HCEC 1CT (cell line): ENCODE measurements at places on chromosomes 1 and 21.
A peak's percentile ranks its signal among the peaks of the same experiment; 100 is the strongest.

- no peak for DNase-seq
These were observed 1.0 kb upstream of the SYNJ1 start for GRCh38 chr21:32728848-32729247.

- DNase-seq: no peak
These were observed 24.6 kb upstream of the PLA2G2C start for GRCh38 chr1:20210736-20211460.

- no peak for DNase-seq
These were observed 578.4 kb upstream of the NCAM2 start for GRCh38 chr21:20419772-20420171.

- DNase-seq: no peak
These were observed 44.6 kb upstream of the LYST start for GRCh38 chr1:235911300-235911662.

DNA sequence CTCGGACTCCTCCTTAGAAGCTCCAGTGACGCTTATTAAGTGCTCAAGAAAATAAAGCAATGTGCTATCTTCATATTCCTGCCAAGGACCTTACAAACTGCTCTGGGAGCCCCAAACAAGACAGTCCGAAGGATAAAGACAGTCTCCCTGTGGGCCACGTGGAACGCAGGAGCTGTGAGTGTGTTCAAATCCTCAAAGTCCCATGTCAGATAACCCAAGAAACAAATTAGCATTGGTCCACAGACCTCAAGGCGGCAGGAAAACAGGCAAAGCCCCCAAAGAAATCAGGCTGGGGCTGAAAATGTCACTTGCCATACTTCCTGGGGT is 3.0 kb upstream of the NAV1 start:
- no peak for DNase-seq

DNA sequence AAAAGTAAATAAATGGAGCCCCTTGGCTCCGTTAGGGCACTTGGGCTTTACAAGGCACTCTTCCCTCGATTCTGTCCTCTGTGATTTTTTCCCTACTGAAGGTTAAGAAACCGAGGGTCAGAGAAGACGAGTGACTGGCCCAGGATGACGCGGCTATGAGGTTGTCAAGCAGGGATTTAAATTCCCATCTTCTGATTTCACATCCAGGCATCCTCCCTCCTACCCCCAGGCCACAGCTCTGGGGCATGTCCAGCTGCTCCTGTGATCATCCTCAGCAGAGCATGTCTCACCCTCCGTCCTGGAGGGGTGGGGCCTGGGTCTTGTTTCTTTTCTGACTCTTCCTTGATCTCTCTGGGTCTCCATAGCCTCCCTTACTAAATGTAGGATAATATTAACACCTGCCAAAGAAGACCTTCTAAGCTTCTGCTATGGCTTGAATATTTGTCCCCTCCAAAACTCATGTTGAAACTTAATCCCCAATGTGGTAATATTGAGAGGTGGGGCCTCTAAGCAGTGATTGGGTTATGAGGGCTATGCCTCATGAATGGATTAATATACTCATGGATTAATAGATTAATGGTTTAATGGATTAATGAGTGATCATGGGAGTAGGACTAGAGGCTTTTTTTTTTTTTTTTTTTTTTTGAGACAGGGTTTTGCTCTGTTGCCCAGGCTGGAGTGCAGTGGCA is 4.6 kb downstream of the CRYBG2 start:
- peak; percentile 90 for DNase-seq

DNA sequence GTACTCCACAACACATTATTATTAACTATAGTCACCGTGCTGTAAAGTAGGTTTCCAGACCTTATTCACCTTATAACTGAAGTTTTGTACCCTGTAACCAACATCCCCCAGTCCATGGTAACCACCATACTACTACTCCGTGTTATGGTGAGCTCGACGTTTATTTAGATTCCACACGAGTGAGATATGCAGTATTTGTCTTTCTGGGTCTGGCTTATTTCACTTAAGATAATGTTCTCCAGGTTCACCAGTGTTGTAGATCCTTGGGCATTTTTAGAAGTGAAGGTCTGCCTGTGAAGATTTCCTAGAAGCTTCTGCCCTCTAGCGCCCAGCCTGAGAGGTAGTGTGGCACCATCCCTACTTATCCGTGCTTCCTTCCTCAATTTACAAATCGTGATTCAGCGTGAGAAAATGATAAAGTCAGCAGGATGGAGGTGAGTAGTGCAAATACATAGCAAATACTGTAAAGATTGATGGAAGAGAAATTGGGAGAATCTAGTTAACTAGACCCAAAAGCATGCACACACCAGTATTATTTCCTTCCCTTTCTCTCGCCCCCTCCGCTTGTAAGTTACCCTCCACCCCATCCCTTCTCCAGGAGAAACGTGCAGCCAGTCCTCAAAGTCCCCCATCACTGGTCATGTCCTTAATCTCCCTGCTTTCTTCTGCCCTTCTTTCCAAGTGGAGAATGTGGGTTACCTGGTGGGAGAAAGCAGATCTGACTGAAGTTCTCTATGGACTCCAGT is 36.0 kb upstream of the DISC1 start:
- DNase-seq: peak; percentile 68

- DNase-seq: no peak
These were observed 19.8 kb upstream of the CLSTN1 start for GRCh38 chr1:9843576-9843945.

DNA sequence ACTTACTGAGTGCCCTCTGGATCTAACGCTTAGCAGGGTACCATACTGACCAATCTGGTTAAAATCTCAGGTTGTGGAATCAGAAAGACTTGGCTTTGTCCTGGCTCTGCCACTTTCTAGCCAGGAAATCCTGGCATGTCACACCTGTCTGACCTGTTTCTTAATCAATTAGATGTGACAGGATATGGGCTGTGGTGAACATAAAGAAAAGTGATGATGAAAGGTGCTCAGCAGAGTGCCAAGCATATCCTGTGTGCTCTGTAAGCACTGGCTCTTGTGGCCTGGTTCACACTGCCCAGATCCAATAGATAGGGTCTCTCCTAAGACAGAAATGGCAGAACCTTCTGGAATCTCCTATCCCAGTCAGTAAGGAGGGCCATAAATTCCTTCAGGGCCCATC is 53.9 kb downstream of the PHC2 start:
- no peak for DNase-seq

- no peak for DNase-seq
These were observed 95.3 kb upstream of the KIAA0040 start for GRCh38 chr1:175287849-175288248.

DNA sequence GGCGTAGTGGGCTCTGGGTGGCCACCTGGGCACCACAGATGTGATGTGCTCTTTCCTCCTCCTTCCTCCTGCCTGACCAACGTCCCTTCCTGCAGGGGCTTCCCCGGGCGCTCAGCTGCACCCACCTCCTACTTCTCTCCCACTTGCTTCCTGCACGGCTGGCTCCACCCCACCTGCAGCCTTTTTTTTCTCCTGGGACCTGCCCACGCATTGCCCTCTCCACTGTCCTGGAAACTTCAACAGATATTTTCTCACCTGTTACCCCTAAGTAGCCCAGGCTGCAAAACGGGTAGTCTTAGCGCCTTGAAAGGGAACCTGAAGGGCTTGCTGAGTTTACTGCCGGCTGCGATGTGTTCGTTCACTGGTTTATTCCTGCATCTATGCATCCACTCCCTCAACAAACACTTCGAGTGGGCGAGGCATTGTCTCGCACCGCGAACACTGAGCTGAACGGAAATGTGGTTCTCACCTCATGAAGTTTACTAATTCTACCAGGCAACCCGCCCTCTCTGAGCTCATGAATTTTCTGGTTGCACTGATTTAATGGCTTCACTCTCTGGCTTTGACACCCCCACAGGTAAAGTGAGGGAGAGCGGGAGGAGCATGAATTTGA is 23.6 kb downstream of the ZBTB18 start:
- no peak for DNase-seq

DNA sequence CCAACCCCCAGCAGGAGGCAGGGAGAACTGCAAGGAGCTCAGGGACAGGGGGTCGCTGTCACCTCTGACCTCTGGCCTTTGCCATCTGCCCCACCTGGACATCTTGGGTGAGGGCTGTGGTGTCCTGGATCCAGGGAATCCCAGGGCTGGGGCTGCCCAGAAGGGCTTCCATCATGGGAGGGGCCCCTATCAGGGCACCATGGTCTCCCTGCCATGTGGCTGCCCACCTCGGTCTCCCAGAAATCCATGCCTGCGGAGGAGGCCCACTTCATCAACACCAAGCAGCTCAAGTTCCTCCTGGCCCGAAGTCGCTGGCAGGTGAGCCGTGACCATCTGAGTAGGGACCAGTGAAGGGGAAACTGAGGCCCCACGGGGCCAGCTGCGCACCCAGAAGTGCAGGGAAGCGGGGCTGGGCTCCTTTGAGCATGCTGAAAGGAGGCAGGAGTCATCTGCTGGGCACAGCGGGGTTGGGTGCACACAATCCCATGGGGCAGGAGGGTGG is 36.1 kb downstream of the TRIM11 start:
- DNase-seq: no peak

DNA sequence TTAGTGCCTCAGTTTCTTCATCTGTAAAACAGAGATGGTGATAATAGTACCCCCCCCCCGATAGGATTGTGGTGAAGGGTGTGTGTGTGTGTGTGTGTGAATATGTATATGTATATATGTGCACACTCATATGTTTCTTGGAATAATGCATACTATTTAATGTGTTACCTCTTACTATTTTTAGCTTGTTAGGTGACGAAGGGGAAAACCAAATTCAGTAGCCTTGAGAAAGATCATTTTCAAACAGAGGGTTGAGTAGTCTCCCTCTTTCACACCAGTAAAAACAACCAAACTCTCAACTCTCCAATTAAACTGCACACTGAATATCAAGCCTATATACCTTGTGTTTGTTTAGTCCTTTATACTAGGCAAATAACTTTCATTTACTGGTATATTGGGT is 75.7 kb downstream of the NTMT2 start:
- no peak for DNase-seq

- no peak for DNase-seq
These were observed at the start of gene GBP7 for GRCh38 chr1:89175601-89176256. Gene GBP7, minus strand, starts transcription at chr1:89176003. Its CDS starts 4,068 bp downstream, at chr1:89171935.

GRCh38 chr1:101509370-101509769 is 272.6 kb downstream of the S1PR1 start:
- DNase-seq: no peak

- DNase-seq: no peak
These were observed 1.2 kb downstream of the SYTL1 start for GRCh38 chr1:27342778-27343638.

DNA sequence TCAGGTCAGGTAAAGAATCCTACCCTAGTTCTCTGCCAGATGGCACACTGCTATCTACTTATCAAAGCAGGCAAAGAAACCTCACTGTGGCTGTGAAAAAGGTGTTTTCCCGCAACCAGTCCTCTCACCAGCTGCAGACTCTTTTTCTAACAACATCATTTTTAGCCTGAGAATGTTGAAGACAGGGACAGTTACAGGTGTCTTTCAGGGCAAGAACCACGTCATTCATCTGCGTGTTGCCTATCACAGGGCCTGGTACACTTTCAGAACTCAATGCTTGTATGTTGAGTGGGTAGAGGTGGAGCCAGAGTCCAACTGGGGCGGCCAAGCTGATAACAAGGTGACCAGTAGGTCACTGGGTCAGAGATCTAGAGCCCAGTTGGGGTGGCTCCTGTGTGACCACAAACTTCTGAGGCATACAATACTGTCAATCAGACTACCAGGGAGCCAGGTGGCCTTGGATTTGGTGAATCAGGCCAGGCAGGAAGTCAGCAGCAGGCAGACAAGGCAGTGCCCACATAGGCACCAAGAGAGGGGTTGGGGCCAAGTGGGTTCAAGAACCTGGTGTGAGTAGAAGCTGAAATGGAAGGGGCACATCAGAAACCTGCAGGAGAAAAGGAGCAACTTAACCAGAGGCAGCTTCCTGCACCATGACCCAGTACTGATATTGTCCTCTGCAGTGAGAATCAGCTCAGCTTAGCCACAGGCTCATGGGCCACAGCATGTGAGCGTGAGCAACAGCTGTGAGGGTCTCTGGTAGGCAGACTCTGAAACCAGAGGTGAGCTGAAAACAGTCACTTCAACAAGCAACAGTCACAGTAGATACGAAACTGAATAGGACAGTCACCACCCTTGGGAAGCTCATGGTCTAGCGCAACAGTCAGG is 123.6 kb downstream of the DTL start:
- DNase-seq: no peak

DNA sequence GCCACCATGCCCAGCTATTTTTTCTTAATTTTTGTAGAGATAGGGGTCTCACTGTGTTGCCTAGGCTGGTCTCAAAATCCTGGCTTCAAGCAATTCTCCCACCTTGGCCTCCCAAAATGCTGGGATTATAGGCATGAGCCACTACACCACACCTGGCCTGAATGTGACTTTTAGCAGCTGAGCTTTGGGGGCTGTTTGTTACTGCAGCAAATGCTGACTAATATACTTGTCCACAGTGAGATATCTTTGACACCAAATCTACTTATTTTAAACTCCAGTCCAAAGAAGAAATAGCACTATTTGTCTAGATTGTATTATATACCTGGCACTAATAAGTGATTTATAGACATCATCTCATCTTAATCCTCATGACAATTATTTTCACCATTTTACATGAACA is 30.5 kb downstream of the LRRC52 start:
- no peak for DNase-seq

- no peak for DNase-seq
These were observed 15.9 kb upstream of the TTF2 start for GRCh38 chr1:117044217-117044616.

DNA sequence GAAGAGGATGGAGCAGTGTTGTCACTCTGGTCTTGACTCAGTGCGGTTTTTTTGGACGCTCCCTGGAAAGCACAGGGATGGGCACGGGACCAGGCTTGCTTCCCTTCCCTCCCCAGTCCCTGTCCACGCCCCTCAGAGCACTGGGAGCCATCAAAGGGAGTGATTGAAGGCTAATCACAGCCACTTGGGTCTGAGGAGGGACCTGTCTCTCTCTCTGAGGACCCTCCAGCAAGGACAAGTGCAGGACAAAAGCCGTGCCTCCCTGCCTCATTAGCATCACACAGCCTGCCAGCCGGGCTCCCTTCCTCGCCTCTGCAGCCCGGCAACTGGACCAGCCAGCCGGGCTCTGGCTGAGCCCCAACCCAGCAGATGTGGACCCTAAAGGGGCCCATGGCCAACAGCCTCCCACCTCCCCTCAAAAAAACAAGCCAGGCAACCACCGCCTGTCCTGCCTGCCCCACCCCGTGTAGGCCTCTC is 18.6 kb upstream of the PDZK1IP1 start:
- no peak for DNase-seq

DNA sequence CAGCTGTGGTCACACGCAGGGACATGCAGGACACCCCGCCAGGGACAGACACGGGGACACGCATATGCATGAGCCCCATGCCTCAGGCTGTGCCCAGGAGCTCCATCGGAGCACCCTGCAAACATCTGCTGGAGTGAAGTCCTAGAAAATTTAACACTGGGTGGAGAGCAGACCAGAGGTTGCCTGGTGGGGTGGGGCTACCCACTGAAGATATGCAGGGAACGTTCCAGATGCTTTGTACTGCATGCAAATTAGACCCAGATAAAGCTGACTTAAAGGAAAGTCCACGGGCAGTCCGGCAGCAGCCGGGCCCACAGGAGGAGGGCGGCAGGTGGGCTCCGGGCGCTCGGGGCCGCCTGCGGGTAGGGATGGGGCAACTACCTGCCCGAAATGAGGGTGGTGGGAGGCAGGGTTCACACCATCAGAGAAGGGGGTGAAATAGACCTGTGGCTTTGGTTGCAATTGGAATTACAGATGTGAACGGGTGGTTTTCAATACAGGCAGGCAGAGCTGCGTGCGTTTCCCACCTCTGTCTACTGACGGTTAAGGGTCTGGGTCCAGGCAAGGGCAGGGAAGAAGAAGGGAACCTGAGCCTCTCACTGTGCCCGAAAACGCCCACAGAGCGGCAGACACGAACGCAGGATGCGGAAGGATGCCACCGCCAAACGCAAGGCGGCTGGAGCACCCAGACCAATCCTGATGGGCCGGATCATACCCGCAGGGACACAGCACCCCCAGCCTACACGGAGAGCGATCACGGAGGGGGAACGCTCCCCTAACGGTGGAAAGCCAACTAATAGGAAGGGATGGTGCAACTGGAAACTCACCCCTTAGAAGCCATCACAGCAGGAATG is 21.0 kb downstream of the CFAP74 start:
- DNase-seq: no peak
